Kidney glomerular epithelial cell (primary cell): ENCODE measurements at places on chromosomes 11 and 22.

- DNase-seq = no peak
Measured at GRCh38 chr11:9214765-9215164, 50.4 kb downstream of the DENND5A start.

DNA sequence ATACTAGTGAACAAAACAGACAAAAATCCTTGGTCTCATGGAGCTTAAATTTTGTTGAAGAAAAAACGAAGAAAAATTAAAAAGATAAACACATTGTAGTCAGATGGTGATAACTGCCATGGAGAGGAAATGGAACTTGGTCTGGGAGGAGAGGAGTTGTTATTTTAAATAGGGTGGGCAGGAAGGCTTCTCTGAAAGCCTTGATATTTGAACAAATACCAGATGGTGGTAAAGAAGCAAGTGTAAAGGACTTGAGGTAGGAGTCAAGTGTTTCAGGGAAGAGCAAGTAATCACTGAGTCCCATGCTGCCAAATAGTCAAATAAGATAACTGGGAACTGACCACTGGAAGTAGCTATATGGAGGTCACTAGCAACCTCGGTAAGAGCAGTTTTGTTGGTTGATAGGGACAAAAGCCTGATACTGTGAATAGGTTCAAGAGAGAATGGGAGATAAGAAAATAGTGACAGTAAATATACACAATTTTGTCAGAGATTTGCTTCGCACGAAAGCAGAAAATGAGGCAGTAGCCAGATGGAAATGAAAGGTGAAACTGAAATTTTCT, 55.1 kb downstream of the SESN3 start:
- DNase-seq = no peak

DNA sequence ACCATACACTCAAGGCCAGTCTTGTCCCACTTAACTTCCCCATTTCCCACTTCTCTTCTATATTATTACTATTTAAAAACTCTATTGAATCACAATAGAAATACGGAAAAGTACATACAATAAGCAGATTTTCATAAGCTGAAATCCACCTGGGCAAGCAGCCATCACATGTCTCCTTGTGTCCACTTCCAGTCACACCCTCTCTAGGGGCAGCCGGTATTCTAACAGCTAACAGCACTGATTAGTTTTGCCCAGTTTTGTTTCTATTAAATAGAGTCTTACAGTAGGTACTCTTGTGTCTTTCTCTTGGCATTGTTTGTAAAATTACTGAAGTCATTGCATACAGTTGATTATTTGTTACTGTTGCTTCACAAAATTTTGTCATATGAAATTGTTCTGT, 37.8 kb downstream of the PPP6R3 start:
- no peak for DNase-seq

DNA sequence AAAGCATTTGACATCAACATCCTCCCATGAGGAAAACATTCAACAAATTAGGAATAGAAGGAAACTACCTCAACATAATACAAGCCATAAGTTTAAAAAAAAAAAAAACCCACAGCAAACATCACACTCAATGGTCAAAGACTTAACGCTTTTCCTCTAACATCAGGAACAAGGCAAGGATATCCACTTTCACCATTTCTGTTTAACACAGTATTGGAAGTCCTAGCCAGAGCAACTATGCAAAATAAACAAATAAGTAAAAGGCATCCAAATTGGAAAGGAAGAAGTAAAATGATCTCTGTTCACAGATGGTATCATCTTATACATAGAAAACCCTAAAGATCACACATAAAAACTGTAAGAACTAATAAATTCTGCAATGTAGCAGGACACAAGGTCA, 13.1 kb downstream of the FXYD6 start:
- no peak for DNase-seq

DNA sequence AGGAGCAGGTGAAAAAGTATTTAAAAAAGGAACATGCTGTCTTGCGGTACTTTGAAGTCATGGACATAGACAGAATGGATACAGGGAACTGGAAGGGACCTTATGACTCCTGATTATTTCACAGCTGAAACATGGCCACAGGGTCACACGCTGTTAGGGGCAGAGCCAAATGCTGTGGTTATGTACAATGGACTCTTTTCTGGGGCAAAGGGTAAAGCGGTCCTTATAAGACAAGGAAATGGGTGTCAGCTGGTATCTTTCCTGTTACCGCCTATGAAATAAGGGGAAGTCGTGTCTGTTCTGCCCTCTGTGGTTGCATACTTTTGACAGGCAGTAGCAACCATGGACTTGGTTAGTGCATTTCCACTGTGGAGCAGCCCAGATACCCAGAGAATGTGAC, 12.8 kb upstream of the ST14 start:
- no peak for DNase-seq

DNA sequence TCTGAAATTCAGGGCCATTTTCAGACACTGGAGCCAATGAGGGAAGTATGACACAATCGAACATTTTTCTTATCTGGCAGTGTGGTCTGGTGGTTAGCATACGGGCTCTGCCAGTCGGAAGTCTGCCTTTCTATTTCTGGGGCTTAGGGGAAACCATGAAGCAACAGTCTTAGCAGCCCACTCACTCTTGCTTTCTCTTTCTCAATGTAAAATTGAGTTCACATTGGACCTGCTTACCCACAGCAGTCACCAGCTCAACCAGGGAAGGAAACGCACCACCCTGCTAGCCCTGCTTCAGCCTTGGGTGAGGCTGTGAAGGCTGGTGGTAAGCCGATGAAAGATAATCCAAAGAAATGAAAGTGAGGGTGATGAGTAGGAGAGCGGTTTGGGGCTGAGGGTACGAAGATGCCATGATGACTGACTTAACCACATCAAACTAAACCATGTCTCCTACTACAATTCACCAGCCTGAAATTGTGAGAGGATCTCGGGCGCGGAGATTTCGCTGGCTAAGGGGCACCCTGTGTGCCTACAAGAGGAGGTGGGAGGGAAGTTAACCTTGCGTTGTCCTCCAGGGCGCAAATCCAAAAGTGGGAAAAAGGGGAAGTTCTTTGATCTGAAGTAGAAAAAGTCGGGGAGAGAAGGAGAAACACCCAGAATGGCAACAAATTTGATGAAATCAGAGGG, 2.0 kb upstream of the LMO2 start:
- DNase-seq = no peak

DNA sequence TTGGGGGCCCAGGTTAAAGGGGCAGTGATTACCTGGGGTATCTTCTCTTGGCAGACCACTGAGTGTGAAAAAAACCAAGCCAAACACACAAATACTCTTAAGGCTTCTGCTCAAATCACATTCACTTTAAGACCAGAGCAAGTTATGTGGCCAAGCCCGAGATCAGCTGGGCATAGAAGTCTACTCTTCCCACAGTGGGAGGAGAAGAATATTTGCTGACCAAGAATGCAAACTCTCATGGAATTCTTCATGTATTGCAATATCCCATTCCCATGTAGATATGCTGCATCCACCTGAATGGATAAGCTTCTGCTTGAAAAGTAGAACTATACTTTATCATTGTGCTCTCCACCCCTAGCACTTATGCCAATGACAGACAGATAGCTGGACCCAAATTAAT, 37.1 kb upstream of the C11orf87 start:
- no peak for DNase-seq

GRCh38 chr11:44764583-44764982, 37.8 kb downstream of the TSPAN18 start:
- no peak for DNase-seq

DNA sequence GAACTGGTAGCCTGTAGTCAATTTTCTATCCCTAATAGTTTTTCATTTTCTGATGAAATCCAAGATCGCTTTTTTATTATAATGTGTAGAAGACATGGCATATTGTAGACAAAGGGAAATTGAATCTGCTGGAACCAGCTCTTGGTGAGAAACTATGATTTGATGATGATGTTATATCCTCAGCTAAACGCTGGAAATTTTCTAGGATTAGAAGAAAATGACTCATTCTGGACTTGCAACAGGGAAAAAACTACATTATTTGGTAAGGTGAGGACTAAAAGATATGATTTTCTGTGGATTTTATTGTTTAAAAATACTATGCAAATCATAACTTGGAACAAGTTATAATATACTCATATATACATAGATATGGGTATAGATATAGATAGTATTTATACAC, 14.1 kb upstream of the PGM2L1 start:
- no peak for DNase-seq

GRCh38 chr11:45079943-45080719, 66.3 kb upstream of the PRDM11 start:
- DNase-seq = no peak

- DNase-seq = no peak
Measured at GRCh38 chr22:42848941-42849550, 8.0 kb downstream of the ARFGAP3 start.

GRCh38 chr22:28442711-28443525, 236.7 kb downstream of the TTC28 start:
- DNase-seq = no peak

- no peak for DNase-seq
Measured at GRCh38 chr11:95845167-95845566, 54.9 kb downstream of the CEP57 start.

GRCh38 chr11:133399294-133399693, 133.0 kb downstream of the OPCML start:
- DNase-seq = no peak

GRCh38 chr11:118608360-118609227, 1.2 kb downstream of the PHLDB1 start:
- DNase-seq = peak; percentile 52

- no peak for DNase-seq
Measured at GRCh38 chr11:68423481-68423880, 37.1 kb upstream of the PPP6R3 start.

DNA sequence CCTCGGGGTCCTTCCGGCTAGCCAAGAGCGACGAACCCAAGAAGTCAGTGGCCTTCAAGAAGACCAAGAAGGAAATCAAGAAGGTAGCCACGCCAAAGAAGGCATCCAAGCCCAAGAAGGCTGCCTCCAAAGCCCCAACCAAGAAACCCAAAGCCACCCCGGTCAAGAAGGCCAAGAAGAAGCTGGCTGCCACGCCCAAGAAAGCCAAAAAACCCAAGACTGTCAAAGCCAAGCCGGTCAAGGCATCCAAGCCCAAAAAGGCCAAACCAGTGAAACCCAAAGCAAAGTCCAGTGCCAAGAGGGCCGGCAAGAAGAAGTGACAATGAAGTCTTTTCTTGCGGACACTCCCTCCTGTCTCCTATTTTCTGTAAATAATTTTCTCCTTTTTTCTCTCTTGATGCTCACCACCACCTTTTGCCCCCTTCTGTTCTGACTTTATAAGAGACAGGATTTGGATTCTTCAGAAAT, 1.9 kb upstream of the GCAT start:
- no peak for DNase-seq

- DNase-seq = no peak
Measured at GRCh38 chr11:18739685-18740084, 13.7 kb upstream of the IGSF22 start.

DNA sequence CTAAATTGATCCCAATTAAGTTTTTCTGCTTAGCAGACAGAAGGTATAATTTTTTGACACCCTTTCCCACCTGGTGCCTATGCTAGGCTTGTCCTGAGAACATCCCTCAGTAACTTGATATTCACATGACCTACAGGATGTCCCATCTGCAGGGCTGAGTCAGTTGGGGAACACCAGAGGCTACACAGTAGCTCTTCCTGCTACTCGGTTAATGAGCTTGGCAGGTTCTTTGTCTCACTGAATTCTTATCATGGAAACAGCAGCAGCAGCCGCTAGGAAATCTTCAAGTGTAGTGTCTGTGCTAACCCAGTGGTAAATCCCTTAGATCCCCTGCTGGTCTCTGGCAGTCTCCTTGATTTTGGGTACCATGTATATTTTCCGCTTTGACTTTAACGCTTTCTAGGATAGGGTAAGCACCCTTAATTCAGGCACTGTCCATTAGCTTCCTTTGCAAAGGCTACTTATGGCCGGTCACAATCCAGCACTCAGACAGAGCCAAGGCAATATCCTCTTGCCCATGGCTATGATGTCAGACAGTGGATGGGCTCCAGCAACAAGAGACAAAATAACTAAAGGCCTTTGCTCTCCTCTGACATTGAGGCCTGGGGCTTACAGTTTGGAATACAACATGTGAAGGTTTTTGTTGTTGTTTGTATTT, 8.5 kb downstream of the MRPL16 start:
- peak; percentile 13 for DNase-seq

DNA sequence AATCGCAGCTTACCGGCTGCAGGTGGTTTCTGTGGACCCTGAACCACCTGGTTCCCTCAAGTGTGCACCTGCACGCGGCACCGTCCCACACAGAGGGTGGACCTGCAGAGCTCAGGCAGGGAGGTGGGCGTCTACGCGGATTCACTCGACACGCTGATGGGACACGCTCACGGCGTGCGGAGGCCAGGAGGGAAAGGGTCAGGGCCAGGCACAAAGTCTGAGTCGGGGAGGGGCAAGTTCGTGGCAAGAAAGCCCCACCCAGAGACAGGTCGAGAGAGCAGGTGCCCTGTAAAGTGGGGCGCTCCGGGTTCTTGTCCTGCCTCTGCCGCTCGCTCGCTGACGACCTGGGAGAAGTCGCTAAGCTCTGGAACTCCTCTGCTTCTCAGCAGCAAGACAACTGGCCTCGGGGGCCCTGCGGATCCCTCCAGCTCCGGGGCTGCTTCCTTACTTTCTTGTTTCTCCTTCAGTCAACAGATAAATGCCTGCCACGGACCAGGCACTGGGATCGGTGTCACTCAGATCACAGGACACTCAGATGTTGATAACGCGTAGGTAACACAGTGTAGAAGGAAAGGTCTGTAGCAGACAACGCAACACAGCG, 72.4 kb upstream of the NUP50 start:
- DNase-seq = no peak

- DNase-seq = no peak
Measured at GRCh38 chr11:27837895-27838563, 137.8 kb upstream of the BDNF start.

DNA sequence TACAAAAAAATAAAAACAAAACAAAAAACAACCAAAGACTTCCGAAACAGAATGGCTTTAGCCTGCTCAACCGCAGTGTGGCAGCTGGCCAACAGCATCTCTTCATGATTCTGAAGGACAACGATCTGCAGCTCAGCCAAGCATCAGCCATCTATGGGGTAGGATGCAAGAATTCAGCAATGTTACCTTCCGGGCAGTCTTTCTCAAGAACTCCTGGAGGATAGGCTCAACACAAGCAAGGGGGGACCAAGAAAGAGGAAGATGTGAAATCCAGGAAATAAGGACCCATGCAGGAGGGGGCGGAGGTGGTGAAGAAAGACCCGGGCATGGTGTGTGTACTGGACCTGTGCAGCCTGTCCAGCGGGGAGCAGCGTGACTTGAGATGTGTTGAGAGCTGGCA, 3.5 kb upstream of the TSPO start:
- no peak for DNase-seq

- no peak for DNase-seq
Measured at GRCh38 chr22:25582946-25583345, 18.5 kb downstream of the GRK3 start.

DNA sequence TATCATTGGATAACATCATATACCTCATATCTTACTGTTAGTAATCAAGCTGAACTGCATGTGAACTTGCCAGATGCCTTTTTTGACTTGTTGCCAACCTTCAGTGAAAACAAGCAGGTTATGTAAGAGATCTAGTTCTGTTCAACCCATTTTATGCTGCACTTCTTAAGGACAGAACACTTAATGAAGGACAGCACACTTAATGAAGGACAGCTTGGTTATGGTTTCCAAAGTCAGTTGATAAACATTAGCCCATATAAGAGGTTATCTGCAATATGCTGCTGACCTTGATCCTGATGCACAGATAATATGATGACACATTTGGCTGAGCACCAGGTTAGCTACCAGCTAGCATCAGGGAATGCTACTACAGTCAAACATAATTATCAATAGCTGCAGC, 358.7 kb upstream of the PDGFD start:
- no peak for DNase-seq
